ENCODE measurements at places on chromosomes 11 and 22.

DNA sequence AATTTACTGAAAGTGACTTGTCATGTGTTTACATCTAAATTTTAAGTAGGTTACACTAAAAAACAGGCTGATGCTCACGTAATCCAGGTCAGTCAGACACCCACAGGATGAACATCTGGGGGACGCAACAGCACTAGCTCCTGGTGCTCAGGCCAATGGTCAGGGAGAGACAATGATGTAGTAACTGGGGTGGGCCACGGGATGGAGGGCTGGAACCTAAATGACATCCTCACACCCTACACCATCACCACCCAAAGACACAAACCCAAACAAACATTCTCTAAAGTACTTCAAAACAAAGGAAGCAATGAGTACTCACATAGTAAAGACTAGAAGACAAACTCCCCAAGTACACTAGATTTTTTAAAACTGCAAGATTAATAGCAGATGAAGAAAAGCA is 53.5 kb upstream of the SLC25A1 start:
- no peak for DNase-seq

GRCh38 chr11:76839311-76839710 is 21.4 kb upstream of the ACER3 start:
- peak; percentile 67 for DNase-seq

DNA sequence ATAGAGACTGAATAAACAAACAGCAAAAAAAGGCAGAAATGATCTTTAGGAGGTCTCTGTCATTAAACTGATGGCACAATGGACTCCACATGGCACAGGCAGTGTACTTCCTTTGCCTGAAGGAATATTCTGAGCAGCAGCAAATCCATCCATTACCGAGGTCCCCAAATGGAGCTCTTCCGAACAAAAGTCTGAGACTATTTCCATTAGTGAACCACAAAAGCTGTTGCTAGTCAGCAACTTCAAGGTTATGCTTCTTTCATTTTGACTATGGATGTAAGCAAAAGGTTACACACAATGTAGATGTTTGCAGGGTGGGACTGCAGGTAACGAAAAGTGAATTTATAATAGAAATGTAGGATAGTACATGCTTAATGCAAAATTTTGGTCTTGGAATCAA is 14.5 kb downstream of the NARS2 start:
- no peak for DNase-seq

- DNase-seq = no peak
These were observed 12.3 kb downstream of the BACE1 start for GRCh38 chr11:117303646-117304315.

- no peak for DNase-seq
These were observed 9.4 kb downstream of the MYO7A start for GRCh38 chr11:77137421-77137820.

- DNase-seq = peak; percentile 16
These were observed 66.3 kb downstream of the C11orf91 start for GRCh38 chr11:33634291-33634834.

DNA sequence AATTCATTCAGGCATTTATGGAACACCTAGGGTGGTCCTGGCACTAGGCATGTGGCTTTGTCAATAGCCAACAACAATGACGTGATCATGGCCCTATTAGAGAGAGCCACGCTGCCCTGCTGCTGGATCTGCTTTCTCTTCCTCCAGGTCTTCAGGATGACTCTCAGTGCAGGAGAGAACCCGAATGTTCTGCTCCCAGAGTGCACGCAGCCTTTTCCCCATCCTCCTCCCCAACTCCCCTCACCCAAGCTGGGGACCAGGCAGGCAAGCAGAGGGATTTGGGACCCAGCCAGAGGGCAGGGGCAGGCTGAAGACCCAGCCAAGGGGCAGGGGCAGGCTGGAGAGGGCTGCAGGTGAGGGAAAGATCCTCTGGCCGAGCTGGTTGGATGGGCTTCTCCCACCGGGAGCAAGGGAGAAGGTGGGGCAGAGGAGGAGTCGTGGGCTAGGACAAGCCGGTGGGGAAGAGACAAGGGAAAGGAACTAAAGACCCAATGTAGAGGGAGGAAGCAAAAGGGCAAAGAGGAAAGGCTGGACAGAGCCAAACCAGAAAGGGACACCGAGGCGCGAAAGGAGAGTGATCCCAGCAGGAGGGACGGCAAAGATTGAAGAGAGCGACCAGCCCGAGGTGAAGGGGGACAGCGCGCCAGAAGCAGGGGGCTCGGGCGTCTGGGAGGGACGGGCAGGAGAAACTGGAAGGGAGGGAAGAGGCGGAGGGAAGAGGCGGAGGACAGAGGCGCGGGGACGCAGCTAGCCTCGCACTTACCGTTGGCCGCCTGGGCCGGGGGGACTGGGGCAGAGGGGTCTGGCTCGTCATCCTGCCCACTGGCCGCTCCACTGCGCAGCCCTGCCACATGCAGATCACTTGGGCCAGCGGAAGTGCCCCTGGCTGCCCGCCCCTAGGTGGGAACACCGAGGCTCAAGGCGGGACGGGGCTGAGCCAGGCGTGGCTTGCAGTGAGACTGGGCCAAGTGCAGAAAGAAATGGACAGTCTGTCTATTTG is at the start of gene KCTD14:
Gene KCTD14, minus strand, starts transcription at position 880 of the 1,000 bp plus-strand sequence. Its CDS starts 27 bp downstream, at position 853.
- DNase-seq = peak; percentile 66

DNA sequence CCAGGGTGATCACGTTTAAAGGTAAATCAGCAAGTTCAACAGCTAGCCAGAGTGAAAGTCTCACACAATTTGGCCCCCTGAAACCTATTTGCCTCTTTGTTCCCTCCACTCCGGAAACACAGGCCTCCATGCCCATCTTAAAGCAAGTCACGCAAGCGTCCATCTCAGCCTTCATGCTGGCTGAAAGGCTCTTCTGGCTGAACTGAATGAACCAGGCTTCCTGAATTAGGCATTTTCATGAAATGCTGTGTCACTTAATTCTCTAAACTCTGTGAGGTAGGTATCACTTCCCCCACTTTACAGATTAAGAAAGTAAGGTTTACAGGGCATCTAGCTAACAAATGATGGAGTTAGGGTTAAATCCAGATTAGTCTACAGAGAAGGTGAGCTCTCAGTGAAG is 1.4 kb downstream of the SLC25A17 start:
- no peak for DNase-seq
